ENCODE measurements at places on chromosomes 2 and 18.

- no peak for DNase-seq
Observed at GRCh38 chr2:96534701-96535181, 1.8 kb upstream of the ARID5A start.

GRCh38 chr2:152563764-152564163, 153.5 kb downstream of the PRPF40A start:
- DNase-seq: no peak

GRCh38 chr2:65314801-65315441, 87.3 kb downstream of the ACTR2 start:
- no peak for DNase-seq

DNA sequence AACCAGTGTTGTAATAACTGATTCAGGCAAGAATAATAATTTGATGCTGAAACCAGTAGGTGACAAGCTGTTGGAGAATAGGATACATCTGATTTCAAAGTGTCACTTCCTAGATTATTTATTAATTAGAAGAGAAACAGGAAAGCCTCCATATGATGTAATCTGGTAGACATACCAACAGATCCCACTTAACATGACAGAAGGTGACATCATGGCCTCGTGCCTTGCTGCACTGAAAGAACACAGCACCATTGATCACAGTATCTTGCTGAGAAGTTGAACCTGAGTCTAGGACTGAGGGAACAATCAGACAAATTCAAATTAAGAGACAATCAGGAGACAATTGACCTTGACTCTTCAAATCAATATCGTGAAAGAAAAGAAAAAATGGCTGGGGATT, 131.6 kb upstream of the DLGAP1 start:
- no peak for DNase-seq

- DNase-seq: no peak
Observed at GRCh38 chr2:148110184-148110583, 89.3 kb downstream of the MBD5 start.

DNA sequence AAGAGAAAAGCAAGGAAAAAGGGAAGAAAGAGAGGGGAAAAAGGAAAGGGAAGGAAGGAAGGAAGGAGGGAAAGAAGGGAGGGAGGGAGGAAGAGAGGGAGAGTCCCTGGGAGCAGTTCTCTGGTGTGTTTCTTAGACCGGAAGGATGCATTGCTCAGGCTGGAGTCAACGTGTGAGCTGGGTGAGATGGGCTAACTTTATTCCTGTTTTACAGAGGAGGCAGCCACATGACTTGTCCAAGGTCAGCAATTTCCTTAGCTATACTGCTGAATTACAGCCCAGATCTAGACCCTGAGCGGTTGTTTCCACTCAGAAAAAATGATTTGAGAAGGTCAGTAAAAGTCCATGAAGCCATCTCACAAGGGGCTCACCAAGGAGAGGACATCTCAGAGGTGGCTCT, 86.6 kb upstream of the APCDD1 start:
- DNase-seq: no peak

- DNase-seq: no peak
Observed at GRCh38 chr18:35331367-35332087, 12.7 kb downstream of the ZNF24 start.

- DNase-seq: no peak
Observed at GRCh38 chr2:239544143-239544917, 143.5 kb upstream of the HDAC4 start.

DNA sequence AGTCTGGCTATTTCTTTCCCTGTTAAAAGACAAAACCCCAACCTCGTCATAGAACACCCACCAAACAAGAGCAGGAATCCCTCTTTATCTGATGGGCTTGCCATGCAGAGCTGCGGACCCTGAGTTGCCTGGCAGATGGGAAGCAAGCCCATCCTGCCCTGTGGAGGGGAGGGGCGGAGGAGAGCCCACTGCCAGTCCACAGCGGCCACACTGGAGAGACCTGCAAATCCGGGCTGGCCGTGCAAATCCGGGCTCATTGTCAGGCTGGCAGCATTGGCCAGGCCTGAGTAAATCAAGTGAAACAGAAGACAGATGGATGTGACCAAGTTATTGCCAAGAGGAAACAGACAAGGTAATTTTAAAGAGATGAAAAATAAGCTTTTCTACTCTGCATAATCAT, 22.0 kb downstream of the MYL12B start:
- DNase-seq: no peak

Data from AG09309 (cell line).